ENCODE measurements at places on chromosomes 7 and 10.
A peak's percentile ranks its signal among the peaks of the same experiment; 100 is the strongest.

- no peak for DNase-seq
Measured at GRCh38 chr10:49296836-49297235, 2.1 kb upstream of the C10orf71 start.

DNA sequence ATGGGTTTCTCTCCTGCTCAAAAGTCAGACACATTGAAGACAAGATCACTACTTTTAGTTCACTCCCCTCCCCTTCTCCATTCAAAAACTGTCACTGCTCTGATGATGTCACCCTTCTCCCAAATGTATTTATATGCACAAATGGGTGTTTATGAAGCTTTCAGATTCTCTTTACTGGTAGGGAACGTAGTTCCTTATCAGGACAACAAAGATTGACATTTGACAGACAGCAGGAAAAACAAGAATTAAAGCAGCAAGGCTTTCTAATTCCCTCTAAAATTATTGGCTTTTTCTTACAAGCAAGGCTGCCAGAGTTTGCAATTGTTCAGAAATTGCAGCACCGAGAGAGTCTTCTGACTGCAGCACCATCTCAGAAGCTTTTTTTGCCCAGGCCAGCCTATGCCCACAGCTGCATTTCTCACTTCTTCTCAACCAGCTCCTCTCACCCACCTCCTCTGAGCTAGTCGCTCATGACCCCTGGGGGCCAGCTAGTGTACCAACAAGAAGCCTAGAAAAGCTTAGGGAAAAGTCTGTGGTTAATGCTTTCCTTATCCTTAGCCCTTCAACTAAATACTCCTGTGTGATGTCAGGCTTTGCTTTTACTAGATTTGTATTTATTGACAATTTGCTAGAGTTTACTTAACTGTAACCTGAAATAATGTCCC, 265.1 kb downstream of the HTR7 start:
- no peak for DNase-seq

GRCh38 chr10:10818082-10818481, 199.6 kb upstream of the CELF2 start:
- no peak for DNase-seq

DNA sequence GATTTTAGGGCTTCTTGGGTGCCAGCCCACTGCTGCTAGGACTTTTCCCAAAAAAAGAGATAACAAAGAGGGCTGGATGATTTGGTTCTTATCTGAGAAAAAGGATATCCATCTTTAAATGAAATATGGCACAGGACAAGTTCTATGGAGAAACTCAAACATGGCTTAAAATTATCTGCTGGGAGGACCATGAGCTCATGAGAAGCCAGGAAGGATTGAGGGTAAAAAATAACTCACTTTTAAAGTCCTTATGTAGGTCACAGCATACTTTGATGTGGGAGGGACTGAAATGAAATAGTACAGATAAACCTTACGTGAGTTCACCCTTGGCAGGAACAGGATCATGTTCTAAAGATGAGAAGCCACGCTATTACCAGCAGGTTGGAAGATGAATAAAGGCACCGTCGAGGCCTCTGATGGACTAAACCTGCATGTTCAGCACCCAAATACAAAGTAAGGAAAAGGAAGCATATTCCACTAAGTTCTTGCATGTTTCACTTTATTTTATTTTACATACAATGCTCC, 369.2 kb upstream of the KLF6 start:
- DNase-seq: no peak

- no peak for DNase-seq
Measured at GRCh38 chr7:82851121-82851520, 311.6 kb downstream of the PCLO start.

GRCh38 chr7:102072636-102073209, 213.9 kb upstream of the SH2B2 start:
- no peak for DNase-seq

- no peak for DNase-seq
Measured at GRCh38 chr10:122632576-122632975, 67.1 kb downstream of the C10orf120 start.

- DNase-seq: no peak
Measured at GRCh38 chr7:87575521-87575920, 25.2 kb downstream of the ABCB1 start.

DNA sequence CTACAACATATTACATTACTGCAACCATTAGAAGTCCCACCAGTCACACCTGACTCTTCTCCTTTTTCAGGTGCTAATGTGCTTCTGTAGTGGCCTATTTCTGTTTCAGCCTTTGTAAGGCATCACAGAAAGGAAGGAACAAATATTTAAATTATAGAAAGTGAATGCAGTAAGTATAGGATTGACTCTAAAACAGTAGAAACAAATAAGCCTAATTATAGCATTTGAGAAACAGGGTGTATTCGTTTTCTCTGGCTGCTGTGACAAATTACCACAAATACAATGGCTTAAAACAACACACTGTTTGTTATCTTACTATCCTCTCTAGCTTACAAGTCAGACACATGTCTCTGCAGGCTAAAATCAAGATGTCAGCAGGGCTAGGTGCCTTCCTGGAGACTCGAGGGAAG, 69.4 kb downstream of the CCSER2 start:
- DNase-seq: no peak

DNA sequence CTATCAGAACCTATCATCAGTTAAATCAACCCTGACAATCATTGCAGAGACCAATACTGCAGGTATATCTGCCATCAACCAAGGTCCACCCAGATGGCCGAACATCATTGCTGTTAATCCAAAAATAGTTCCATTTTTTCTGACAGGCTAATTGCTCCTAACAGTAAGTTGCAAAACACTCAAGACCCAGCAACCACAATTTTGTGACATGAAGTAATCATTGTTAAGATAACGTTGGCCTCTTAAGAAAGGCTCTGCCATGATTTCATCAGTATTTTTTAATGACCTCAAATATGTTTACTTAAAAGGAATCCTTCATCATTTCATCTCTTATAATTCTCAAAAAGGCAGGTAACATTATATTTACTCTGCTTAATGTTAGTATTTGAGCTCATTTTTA, 553.4 kb upstream of the POM121L12 start:
- DNase-seq: no peak

DNA sequence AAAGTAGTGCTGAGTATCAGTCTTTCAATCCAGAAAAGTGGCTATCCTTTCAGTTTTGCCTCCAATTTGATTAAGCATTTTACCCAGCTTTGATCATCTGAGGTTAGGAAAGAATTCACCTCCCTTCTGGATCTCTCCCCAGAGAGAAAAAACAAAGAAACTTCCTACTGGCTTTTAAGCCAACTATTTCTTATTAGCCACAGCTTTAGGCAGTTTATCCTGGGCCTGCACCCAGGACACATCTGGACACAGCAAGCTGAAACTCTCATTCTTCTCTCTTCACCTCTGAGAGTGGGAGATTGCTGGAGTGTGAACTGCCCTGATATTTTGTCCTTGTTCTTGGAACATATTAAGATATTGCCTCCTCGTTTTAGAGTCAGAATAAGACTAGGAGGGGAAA, 43.5 kb upstream of the LSM8 start:
- no peak for DNase-seq

DNA sequence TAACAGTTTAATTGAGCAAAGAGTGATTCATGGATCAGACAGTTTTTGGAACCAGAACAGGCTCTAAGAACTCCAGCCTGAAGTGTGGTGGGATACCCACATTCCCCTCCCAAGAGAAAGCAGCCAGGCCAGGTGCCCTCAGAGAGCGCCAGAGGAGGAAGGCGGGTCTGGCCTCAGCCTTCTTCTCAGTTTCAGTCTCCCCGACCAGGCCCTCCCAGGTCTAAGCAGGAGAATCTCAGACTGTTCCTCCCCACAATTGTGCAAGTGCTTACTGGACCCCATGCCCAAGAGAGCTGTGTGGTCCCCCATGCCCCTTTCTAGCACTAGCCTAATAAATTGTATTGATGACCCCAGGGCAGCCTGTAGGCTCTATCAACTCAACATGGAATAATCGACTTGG, 25.6 kb downstream of the PPIF start:
- no peak for DNase-seq

- no peak for DNase-seq
Measured at GRCh38 chr10:43945094-43945730, 296.5 kb upstream of the ZNF32 start.

- peak; percentile 2 for DNase-seq
Measured at GRCh38 chr7:97871659-97872024, 566 bp downstream of the ASNS start.

DNA sequence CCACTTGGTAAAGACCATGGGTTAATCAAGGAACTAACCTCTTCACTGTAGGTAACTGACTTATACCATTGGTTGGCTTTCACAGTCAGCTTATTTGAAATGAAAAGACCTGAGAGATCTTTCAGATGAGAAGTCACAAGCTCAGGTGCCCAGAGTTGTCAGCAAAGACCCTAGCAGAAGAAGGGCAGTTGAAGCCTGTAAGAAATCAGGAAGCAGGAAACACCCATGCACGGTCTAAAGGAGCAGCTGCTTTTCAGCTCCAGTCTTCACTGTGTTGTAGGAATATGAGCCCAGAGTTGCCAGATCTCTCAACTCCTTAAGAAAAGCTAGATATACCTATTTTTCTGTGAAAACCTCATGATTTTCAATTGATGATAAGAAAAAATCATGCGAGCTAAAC, 130.0 kb downstream of the ARID5B start:
- no peak for DNase-seq

GRCh38 chr10:117439243-117439912, 64.1 kb upstream of the PDZD8 start:
- no peak for DNase-seq

- DNase-seq: no peak
Measured at GRCh38 chr7:2619116-2619515, 12.7 kb upstream of the TTYH3 start.

- DNase-seq: no peak
Measured at GRCh38 chr7:16619979-16620408, 25.6 kb downstream of the ANKMY2 start.

GRCh38 chr7:81845744-81846241, 75.9 kb upstream of the HGF start:
- DNase-seq: no peak

- no peak for DNase-seq
Measured at GRCh38 chr10:83960125-83960524, 179.2 kb upstream of the GHITM start.

DNA sequence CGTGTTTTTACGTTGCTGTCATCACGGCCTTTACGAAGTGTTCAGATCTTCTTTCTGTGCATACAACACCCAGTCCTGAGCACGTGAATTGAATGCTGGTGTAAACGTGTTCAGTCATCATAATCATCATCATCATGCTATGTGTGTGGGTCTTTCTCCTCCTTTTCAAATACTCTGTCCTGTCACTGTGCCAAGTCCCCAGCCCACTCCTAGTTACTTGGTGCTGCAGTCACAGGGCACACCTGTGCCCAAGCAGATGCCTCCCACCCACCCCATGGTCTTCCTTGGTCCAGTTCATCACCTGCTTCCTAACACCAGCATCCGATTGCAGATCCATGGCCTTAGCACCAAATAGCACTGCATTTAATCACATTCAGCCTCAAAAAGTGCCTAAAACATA, 78.6 kb upstream of the MGMT start:
- no peak for DNase-seq

DNA sequence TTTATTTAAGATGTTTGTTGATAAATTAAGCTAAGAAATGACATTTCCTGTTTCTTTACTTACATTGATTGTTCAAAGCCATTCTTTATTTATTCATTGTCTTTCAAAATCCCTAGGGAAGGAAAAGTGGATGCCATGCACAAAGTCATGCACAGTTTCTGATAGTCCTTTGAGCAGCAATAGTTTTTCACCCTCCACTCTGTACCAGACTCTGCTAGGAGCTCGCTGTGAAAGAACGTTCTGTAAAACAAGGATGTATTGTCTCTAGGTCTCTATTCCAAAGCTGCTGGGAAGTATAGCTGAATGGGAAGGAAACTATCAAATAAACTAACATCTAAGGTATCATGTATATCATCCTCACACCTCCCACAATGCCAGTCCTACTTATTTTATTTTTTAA, 7.8 kb upstream of the NOC3L start:
- no peak for DNase-seq

DNA sequence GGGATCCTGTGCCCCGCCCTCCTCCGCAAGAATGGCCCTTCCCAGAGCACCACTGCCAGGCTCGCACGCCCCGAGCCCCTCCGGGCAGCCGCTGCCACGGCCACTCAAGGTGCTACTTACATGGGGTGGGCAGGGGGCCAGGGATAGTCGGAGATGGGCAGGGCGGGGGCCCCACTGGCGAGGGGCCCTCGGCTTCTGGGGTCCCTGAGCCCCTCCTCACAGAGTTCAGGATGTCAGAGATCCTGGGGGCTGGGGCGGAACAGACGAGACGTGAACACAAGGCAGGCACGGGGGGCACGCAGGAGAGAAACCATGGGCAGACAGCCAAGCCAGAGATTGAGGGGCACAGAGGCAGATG, 25.6 kb downstream of the YKT6 start:
- no peak for DNase-seq

DNA sequence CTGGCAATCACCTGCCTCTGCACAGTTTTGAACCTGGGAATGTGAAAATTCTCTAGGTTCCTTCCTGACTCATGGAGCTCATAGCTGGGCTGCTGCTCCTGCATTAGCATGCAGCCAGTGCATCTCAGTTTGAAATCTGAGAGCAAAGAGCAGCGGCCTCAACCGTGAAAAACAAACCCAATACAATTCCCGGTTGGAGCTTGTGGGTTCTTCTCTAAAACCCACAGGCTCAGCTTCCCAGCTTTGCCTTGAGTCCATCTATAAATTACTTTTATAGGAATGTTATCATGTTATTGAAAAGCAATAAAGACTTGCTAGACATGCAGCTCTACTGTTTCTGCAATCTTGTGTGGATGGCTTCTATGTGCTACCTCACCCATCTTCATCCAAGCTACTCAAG, 191.7 kb downstream of the CXCL12 start:
- DNase-seq: no peak

DNA sequence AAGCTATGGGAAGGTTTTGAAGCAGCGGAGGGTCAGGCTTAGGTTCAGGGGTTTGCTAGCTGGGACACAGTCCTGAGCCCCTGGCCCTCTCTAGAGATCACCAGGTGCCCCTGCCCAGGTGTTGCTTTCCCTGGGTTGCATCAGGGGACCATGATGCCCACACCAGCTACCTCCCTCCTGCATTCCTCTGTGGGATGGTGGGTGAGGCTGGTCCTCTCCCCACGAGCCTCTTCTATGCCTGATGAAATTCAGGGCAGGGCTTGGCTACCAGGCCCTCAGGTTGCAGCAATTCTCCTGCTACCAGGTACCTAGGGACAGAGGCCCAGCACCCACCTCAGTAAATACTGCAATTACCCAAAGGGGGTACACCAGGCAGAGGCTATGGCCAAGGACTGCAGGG, 10.8 kb upstream of the SLC29A3 start:
- DNase-seq: no peak

DNA sequence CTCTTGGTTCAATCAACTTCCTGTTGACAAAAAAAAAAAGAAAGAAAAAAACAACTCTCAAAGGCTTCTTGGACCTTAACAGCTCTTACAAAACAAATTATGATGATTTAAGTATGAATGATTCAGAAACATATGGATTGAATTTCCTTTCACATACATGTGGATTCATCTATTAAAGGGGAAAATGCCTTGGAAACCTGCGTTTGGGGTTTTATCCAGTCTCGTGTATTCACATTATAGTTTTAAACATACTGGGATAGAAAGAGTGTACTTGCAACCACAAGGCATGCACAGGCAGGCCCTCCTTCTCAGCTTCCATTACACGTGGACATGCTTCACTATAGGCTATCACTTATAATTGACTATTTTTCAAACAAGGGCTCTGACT, 286.7 kb downstream of the INHBA start:
- DNase-seq: no peak
